ENCODE measurements at places on chromosomes 2 and 18.

- no peak for DNase-seq
These were observed 121.0 kb upstream of the SMAD7 start for GRCh38 chr18:49071778-49072177.

GRCh38 chr2:18046558-18047212 lies 168.2 kb downstream of the KCNS3 start:
- DNase-seq: no peak

GRCh38 chr2:156481312-156481711 lies 45.1 kb downstream of the GPD2 start:
- no peak for DNase-seq

GRCh38 chr2:8389431-8390108 lies 292.3 kb upstream of the ID2 start:
- no peak for DNase-seq

- peak; percentile 2 for DNase-seq
These were observed 50.1 kb downstream of the UBR3 start for GRCh38 chr2:169877398-169877797.

DNA sequence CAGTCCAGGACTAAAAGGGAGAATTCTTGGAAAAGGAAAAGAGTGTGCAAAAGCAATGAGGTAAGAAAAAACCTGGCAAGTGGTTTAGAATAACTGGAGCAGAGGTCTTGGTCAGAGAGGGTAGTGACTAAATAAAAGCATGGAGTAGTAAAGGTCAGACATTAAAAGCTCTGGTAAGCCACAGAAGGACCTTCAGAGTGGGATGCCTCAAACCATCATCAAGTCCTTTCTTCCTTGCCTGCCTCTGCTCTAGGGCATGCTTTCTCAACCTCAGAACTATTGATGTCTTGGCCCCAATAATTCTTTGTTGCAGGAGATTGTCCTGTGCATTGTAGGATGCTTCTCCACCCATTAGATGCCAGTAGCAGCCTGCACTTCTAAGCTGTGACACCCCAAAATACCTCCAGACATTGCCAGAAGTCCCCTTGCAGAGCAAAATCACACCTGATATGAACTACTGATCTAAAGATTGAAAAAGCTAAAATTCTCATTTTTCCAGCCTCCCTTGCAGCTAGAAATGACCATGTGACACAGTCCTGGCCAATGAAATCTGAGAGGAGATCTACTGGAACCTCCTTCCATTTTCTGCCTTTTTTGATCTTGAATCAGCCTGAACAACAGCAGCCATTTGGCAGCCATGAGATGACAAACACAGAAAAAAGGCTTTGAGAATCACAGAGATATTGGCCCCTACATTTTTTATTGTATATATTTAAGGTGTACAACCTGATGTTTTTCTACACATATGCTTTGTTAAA lies 48.1 kb downstream of the EVA1A start:
- no peak for DNase-seq

DNA sequence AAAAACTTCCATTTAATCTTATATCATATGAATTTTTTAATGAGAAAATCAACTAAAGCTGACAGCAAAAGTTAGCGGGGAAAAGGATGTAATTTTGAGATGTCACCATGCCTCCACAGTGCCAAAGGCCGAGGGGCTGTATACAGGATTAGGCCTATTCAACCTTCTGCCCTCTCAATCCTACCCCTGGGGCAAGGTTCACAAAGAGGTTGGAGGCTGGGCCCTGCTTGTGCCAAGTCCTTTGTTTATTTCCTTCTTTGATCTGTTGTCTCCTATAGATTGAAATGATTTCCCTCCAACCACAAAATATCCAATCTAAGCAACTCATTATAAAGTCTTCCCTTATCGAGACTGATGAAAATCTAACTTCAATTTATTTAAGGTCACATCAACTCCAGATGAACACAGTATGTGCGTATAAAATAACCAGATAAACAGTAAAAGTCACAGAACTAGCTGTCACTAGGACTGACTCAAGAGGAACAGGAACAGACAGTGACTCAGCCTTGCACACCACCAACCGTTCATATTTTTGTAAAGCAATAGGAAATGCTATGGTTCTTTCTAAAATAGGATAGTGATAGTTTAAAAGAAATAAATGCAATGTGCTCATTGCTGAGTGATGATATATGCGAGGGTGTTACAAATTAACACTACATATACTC lies 95.8 kb downstream of the SLC25A12 start:
- DNase-seq: no peak

DNA sequence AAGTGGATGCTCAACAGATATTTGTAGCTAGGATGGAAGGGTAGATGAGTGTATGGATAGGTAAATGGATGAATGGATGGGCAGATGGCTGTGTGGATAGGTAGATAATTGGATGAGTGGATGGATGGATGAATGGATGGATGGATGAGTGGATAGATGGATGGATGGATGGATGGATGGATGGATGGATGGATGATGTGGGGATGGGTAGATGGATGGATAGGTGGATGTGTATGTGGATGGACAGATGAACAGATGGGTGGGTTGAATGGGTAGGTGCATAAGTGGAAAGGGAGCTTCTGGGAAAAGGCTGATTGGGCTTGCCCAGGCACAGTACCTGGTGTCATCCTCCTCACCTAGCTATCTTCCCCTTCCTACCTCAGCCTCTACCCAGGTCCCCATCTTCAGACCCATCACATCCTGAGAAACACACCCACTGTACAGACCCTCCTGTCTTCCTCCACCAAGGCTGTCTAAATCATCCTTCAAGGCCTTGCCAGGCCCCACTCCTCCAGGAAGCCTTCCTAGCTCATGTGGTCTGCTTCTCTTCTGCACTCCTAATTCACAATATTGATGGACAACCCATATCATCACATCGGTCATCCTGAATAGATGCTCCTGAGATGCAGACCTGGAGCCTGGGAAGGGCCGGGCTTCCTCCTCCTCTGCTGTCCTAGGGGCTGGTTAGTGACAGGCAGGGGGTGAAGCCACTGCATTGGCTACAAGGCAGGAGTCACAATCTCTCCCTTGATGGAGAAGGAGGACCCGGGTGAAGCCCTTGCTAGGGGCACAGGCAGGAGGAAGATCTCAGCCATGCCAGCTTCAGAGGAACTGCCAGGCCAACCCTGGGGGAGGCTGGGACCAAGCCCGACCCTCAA lies 49.4 kb downstream of the SMAD7 start:
- no peak for DNase-seq

DNA sequence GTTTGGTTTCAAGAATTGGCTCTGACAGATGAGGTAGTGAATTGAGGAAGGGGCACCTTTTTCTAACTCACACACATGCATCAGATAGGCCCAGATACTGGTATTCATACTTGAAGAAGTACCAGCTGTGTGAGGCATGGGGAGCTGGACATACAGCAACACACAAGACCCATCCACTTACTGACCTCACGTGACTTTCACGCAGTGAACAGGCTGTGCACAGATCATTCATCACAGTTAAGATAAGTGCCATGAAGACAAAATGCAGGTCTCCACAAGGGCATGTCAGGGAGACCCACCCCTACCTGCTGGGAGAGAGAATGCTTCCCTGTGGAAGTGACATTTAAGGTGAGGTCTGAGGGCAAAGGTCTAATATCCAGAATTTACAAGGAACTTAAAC lies 38.6 kb downstream of the SP110 start:
- DNase-seq: no peak

GRCh38 chr2:76517574-76517909 lies 806.8 kb upstream of the GCFC2 start:
- DNase-seq: no peak

GRCh38 chr18:50687491-50687890 lies 127.6 kb downstream of the MAPK4 start:
- DNase-seq: no peak

- no peak for DNase-seq
These were observed 258.5 kb downstream of the PTGR3 start for GRCh38 chr18:74950479-74950878.

DNA sequence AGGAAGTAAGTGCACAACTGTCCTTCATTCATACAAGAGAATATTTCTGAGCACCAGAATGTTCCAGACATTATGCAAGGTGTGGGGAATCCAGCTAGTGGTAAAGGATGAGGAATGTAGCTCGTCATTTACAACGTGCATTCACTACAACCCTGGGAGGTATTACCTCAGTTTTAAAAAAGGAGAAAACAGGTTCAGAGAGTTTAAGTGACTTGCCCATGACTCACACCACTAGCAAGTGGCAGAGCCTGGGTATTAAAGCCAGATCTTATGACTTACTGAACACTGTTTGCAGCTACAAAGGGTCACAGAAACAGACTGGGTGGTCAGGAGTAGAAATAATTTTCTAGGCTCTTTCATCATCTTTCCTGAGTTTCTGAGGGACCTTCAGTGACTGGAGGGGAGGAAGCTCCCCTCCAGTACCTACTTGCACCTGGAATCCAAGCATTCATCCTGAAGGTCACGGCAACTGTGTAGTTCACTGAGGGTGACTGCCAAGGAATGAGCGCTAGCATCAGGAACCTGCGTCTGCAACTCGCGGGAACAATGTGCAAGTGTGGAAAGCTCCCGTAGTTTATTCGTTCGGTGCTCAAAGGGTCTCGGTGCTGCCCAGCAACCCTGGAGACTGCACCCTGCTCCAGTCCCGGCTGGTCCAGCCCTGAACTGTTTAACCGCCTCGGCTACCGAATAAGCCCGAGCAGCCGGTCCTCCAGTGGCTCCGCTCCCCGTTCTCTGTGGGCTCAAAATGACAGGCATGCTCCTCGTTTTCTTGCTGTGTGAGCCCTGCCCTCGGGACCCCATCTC lies 647 bp downstream of the CCDC121 start:
- DNase-seq: no peak

- no peak for DNase-seq
These were observed 23.8 kb downstream of the SOWAHC start for GRCh38 chr2:109637749-109638570.

DNA sequence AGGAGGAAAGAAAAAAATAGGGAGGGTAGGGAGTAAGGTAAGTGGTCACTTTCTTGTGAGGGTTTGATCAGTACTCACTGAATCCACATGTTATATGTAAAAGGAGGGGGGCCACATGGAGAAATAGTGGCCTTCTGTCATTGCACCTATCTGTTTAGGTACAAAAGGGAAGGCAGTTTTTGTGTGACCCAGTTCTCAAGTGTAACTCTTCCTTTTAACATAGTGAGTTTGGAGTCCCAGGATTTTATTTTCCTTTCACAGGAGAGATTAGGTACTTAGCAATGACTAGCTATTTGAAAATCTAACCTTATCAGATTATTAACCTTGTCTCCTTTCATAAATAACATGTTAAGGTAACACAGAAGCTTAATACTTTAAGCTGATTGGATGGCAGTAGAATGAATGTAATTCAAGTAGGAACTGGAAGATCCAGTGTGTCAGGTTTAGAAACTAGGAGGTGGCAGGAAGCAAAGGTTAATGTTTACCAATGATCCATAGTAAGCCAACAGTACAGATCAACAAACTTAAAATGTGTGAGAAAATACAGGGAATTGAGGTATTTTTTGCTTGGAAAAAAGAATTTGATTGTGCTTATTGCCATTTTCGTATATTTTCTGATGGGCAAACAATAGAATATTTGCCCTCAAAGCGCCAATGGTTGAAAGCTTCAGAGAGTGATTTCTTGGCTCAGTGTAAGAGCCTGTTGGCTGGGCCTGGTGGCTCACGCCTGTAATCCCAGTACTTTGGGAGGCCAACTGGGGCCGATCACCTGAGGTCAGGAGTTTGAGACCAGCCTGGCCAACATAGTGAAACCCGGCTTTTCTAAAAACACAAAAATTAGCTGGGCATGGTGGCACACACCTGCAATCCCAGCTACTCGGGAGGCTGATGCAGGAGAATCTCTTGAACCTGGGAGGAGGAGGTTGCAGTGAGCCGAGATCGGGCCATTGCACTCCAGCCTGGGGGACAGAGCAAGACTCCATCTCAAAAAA lies 11.3 kb downstream of the HNMT start:
- no peak for DNase-seq

- no peak for DNase-seq
These were observed 31.9 kb downstream of the PIKFYVE start for GRCh38 chr2:208297961-208298360.

- no peak for DNase-seq
These were observed 3.7 kb upstream of the SIX3 start for GRCh38 chr2:44937688-44938240.

- no peak for DNase-seq
These were observed 929.2 kb upstream of the SOX11 start for GRCh38 chr2:4762951-4763376.

DNA sequence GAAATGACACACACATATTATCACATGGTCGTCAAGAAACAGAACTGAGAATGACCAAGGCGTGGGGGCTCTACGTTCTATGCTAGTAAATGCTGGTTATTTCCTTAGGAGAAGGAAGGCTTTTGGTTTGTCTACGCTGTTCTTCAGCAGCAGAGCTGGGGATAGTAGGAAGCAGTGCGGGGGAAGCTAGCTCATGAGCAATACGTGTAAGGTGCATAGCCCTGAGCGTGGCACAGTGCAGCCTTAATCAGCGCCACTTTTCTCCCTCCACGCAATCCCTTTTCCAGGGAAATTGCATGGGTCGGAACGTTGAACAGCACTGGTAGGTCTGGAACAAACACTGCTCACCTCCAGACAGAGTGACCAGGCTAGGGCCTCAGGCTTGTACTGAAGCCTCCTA lies 199.6 kb upstream of the FBXO11 start:
- no peak for DNase-seq

- peak; percentile 59 for DNase-seq
These were observed 19.4 kb downstream of the TOGARAM2 start for GRCh38 chr2:29000481-29000880.

DNA sequence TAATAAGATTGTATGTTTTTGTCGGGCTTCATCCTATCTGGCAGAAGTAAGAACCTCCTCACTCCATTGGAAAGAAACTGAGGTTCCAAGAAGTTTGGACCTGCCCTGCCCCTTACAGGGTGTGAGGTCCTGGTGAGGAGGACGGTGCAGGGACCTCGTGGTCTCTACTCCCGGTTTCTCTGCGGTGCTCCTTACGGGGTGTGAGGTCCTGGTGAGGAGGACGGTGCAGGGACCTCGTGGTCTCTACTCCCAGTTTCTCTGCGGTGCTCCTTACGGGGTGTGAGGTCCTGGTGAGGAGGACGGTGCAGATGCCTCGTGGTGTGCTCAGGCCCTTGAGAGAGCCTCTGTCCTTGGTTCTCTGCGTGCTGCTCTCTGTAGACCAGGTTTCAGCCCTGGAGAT lies 5.2 kb downstream of the CTDP1 start:
- DNase-seq: no peak

- no peak for DNase-seq
These were observed 7.5 kb downstream of the DPYSL5 start for GRCh38 chr2:26855466-26855865.

GRCh38 chr18:3624935-3625741 lies 175.2 kb downstream of the TGIF1 start:
- DNase-seq: peak; percentile 62

GRCh38 chr2:230986520-230987136 lies 9.3 kb upstream of the SPATA3 start:
- no peak for DNase-seq

- no peak for DNase-seq
These were observed 7.8 kb downstream of the RBM44 start for GRCh38 chr2:237806334-237806733.

GRCh38 chr18:37654034-37654433 lies 88.4 kb upstream of the CELF4 start:
- DNase-seq: no peak

- DNase-seq: no peak
These were observed 658.5 kb downstream of the ARHGAP15 start for GRCh38 chr2:143787674-143788073.
